ENCODE measurements at places on chromosomes 4 and X. TPM values are rescaled to one million over a fixed set of nuclear protein-coding genes. Genes with fewer than 3 reads are reported as not detected.

- no peak overlapping the region for H3K4me3 ChIP-seq
- no peaks in the 10 kb centered on the region for H3K36me3 ChIP-seq
- DNase-seq: no peak
- peaks cover 6% of the 10 kb centered on the region for H3K4me1 ChIP-seq
Measured at GRCh38 chr4:24639714-24640113, 55.4 kb upstream of the DHX15 start.

DNA sequence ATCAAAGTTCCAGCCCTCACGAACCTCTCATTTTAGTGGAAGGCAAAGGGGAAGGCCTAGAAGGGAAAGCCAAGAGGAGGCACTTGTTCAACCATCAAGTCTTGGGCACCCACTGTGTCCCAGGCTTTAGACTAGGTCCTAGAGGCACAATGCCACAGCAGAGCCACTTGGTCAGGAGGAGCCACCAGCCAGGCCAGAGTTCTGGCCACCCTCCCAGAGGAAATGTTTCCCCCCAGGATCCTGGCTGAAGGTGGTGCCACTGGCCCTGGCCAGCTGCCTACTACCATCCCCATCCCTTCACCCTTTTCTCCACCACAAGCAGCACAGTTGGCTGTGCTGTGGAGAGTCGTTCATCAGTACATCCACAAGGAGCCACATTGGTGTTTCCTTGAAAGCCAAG lies 34.3 kb upstream of the XPNPEP2 start:
- H3K27ac ChIP-seq: no peak overlapping the region
- no peaks in the 10 kb centered on the region for H3K4me1 ChIP-seq
- H3K4me3 ChIP-seq: no peak overlapping the region
- no peaks in the 10 kb centered on the region for H3K27me3 ChIP-seq

The C4orf50 gene
- 0.33 TPM for total RNA-seq

GRCh38 chr4:188960411-188961093 lies 821.3 kb downstream of the TRIML1 start:
- H3K27ac ChIP-seq: no peak overlapping the region
- no peaks in the 10 kb centered on the region for H3K27me3 ChIP-seq
- DNase-seq: no peak
- H3K36me3 ChIP-seq: no peaks in the 10 kb centered on the region
- H3K4me1 ChIP-seq: no peaks in the 10 kb centered on the region
- no peak overlapping the region for H3K4me3 ChIP-seq

The GPC3 gene
- 13.3 TPM for total RNA-seq

The FGFR3 gene
- total RNA-seq: 2.0 TPM

The NOX1 gene
- total RNA-seq: not detected

The VCX gene
- not detected for total RNA-seq

The FAM149A gene
- 19.5 TPM for total RNA-seq

The MTHFD2L gene
- 23.7 TPM for total RNA-seq

The TEX11 gene
- total RNA-seq: not detected

DNA sequence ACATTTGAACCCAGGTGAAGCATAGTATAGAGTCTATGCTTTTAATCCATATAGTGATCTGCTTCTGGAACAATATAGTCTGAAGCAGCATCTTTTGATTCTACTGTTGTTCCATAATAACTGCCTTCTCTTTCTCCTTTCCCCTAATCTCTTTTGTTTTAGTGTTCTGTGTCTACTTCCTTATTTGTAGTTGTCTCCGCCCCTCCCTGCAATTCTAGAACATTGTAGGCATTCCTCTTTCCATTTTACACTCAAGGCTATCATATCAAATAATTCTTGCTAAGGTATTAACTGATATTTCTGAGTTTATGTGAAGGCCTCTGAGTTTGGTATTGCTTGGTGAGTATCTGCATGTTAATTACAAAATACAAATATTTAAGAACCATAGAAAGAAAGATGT lies 11.6 kb downstream of the BLTP1 start:
- no peak overlapping the region for H3K27ac ChIP-seq
- peaks cover 16% of the 10 kb centered on the region for H3K4me1 ChIP-seq
- DNase-seq: no peak
- no peak overlapping the region for H3K4me3 ChIP-seq

- no peaks in the 10 kb centered on the region for H3K27me3 ChIP-seq
- H3K4me1 ChIP-seq: no peaks in the 10 kb centered on the region
- no peaks in the 10 kb centered on the region for H3K36me3 ChIP-seq
Measured at GRCh38 chrX:46202733-46203514, 342.3 kb downstream of the ZNF674 start.

DNA sequence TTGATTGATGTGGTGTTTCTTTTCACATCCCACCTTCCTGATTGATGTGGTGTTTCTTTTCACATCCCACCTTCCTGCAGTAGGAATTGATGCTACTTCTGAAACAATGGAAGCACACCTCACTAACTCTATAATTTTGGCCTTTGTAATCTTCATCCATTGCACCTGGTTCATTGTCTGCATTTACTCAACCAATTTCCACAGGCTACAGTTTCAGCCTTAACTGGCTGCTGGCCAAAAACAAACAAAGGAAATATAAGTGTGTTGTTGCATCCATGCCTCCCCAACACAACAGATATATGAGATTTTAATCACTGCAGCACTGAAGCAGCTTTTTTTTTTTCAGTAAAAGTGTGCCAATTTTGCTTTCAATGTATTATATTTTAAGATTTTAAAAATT lies 867.6 kb upstream of the PCDH7 start:
- DNase-seq: no peak
- H3K4me1 ChIP-seq: no peaks in the 10 kb centered on the region
- no peaks in the 10 kb centered on the region for H3K27me3 ChIP-seq

- no peaks in the 10 kb centered on the region for H3K27me3 ChIP-seq
- no peaks in the 10 kb centered on the region for H3K36me3 ChIP-seq
- H3K27ac ChIP-seq: no peak overlapping the region
- peaks cover 8% of the 10 kb centered on the region for H3K4me1 ChIP-seq
Measured at GRCh38 chr4:142556048-142556447, 290.1 kb downstream of the INPP4B start.

DNA sequence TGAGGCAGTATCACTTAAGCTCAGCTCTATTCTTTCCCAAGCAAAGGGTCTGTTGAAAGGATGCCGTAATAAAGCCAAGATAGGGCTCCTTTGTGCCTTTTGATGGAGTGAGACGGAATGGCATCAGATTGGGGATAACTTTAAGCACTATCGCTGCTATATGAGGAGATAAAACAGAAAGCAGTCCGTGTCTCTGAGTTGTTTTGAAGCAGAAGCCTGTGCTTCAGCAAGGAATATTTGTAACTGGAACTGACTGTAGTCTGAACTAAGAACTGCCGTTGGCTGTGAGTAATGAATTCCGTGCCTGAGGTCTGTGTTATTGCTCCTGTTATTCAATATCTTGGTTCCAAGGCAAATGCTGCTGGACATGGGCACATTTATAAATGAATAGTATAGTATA lies 297.4 kb downstream of the ANKRD50 start:
- no peaks in the 10 kb centered on the region for H3K36me3 ChIP-seq
- H3K27ac ChIP-seq: no peak overlapping the region
- no peaks in the 10 kb centered on the region for H3K27me3 ChIP-seq
- no peaks in the 10 kb centered on the region for H3K4me1 ChIP-seq

The KIT gene
- total RNA-seq: 44.4 TPM

The AFM gene
- total RNA-seq: not detected

The DDX53 gene
- not detected for total RNA-seq

DNA sequence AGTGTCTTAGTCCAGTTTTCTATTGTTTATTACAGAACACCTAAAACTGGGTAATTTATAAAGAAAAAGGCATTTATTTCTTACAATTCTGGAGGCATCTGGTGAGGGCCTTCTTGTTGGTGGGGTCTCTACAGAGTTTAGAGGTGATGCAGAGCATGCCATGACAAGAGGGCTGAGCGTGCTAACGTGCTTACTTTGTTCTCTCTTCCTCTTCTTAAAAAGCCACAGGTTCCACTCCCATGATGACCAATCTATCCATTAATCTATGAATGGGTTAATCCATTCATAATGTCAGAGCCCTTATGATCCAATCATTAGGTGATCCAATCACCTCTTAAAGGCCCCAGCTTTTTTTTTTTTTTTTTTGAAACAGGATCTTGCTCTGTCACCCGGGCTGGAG lies 291.5 kb upstream of the GALNTL6 start:
- no peak for DNase-seq
- H3K27ac ChIP-seq: no peak overlapping the region
- no peak overlapping the region for H3K4me3 ChIP-seq
- no peaks in the 10 kb centered on the region for H3K27me3 ChIP-seq

DNA sequence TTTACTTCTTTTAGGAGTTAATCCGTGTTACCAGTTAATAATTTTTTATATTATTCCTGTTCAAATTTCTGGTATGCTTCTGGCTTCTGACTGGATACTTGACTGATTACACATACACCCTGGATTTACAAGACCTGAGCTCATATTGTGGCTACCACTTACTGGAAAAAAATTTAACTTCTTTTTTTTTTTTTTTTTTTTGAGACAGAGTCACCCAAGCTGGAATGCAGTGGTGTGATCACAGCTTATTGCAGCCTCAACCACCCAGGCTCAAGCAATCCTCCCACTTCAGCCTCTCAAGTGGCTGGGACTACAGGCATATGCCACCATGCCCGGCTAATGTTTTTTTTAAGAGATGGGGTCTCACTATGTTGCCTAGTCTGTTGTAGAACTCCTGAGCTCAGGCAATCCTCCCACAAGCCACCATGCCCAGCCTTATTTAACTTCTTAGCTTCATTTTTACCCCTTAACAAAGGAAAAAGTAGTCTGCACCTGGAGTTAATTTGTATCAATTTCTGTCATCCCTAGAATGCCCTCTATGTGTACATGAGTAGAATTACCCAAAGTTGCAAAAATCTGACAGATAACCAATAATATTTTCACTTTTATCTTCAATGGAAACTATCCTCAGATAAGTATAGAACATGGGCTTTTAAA lies 50.3 kb downstream of the TMEM165 start:
- peaks cover 8% of the 10 kb centered on the region for H3K36me3 ChIP-seq
- no peak overlapping the region for H3K27ac ChIP-seq
- no peak for DNase-seq
- H3K4me3 ChIP-seq: no peak overlapping the region

DNA sequence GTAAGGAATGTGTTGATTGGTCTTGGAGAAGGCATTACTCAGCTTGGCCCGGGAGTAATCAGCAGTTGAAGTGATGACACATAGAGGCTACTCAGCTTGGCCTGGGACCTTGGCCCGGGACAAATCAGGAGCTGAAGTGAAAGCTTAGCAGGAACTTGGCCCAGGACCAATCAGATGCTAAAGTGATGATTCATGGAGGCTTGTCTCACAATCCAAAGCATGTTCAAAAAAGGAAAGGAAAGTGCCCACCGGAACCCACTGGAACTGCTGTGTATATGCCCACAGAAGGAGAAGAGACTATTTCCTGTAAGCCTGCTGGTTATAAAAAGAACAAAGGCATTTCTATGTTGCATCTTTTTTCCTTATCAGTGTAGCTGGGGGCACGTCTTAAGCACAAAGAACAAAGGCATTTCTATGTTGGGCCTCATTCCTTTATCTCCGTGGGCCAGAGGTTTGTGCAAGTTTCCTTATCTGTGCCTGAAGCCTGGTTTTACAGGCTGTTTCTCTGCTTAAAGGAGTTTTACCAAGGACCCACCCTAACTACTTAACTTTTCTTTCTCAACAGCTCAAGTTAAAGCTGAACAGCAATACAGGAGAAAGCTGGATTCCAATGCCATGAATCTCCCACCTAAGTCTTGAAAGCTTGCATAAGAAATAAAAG lies 1176.7 kb downstream of the NLGN4X start:
- no peak for DNase-seq
- no peak overlapping the region for H3K4me3 ChIP-seq
- no peaks in the 10 kb centered on the region for H3K27me3 ChIP-seq
- peak overlapping the region; percentile 69 for H3K27ac ChIP-seq

The XK gene
- 11.9 TPM for total RNA-seq

The HPRT1 gene
- 8.2 TPM for total RNA-seq

DNA sequence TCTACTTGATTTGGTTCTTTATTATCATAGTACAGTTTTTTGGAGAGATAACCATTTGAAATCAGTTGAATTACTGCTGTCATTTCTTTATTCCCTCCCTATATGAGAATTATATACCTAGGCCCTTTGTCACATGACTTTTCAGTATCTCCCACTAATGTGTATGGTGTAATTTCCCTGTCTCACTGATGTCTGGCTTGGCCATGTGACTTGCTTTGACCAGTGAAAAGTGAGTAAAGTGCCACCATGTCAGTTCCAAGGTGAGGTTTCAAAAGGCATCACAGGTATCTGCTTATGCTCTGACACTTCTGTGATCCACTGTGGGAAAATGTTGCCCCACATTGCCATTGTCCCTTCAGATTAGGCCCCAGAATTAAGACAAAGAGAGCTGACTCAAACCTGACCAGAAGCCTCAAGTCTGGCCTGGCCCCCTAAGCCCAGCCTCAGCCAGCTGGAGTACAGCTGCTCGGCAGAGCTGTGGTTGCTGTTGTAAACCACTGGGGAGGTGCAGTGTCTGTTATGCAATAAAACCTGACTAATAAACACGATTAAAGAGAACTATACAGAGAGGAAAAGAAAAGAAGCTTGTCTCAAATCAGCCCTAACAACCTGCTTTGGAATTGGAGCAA lies 27.5 kb downstream of the SETD7 start:
- no peaks in the 10 kb centered on the region for H3K27me3 ChIP-seq
- no peak overlapping the region for H3K27ac ChIP-seq
- H3K4me3 ChIP-seq: no peak overlapping the region
- H3K4me1 ChIP-seq: peaks cover 6% of the 10 kb centered on the region
- DNase-seq: no peak

The GPR78 gene
- not detected for total RNA-seq

GRCh38 chrX:39261446-39262147 lies 460.3 kb downstream of the MID1IP1 start:
- no peak for DNase-seq
- no peak overlapping the region for H3K4me3 ChIP-seq
- H3K27ac ChIP-seq: no peak overlapping the region
- H3K4me1 ChIP-seq: no peaks in the 10 kb centered on the region
- H3K27me3 ChIP-seq: no peaks in the 10 kb centered on the region

GRCh38 chrX:94435799-94436198 lies 761.8 kb downstream of the FAM133A start:
- H3K4me3 ChIP-seq: no peak overlapping the region
- no peaks in the 10 kb centered on the region for H3K27me3 ChIP-seq
- no peak overlapping the region for H3K27ac ChIP-seq
- no peak for DNase-seq

Measured in esophagus muscularis mucosa (tissue), 4 donors.